Stimulated activated CD8-positive, alpha-beta memory T cell treated with anti-CD3 and anti-CD28 coated beads, Interleukin-7, amount 100 ng/mL, for 1 hour (primary cell): ENCODE measurements at places on chromosomes 5 and 9.
A peak's percentile ranks its signal among the peaks of the same experiment; 100 is the strongest.

GRCh38 chr5:141664733-141665461 is 13.7 kb upstream of the FCHSD1 start:
- peak; percentile 43 for DNase-seq

DNA sequence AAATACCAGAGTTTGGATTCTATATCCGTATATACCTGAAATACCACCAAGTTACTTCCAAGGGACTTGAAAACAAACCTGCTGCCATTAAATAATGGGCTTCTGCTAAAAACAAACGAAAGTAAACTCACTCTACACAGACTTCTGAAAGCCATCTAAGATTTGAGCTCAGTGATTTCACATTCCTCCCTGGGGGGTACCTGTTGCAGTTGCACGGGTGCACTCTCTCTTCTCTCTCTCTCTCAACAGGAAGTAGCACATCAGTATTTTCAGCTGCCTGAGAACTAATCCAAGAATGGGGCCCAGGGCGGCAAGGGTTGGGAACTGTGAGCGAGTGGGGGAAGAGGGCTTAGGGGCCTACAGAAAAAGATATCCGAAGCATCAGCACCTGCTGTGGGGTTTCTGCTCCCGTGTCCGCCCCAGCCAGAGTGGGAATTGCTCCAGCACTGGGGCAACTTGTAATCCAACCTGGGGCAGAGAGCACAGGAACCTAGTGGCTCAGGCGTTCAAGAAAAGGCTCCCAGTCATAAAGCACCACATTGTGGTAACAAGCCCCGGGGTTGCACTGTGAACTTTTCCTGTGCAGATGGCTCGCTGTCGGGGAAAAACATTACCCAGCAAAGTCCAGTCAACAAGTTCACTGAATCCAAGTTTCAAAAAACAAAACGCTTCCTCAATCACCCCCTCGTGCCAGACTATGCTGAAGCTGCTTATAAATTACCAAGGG is 99.8 kb downstream of the EFNA5 start:
- peak; percentile 1 for DNase-seq

GRCh38 chr9:137294681-137295237 is 7.3 kb downstream of the NRARP start:
- no peak for DNase-seq

GRCh38 chr9:136352682-136353081 is 10.9 kb downstream of the DNLZ start:
- DNase-seq, result no peak

DNA sequence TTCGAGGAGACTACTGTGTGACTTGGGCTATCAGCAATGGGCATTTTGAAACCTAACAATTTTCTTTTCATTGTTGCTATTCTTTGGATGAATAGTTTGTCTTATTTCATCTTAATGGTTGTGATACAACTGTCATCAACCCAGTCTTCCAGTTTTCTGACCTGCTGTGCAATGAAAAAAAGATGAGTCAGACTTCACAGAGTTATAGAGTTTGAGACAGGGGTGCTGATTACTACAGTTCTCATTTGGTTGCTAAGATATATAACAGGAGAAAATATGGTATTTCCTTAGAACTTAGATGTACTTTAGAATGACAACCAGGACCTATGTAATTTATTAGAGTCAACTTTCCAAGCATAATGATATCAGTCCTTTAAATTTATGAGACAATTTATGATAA is 564.4 kb upstream of the NUDT12 start:
- DNase-seq, result no peak

GRCh38 chr9:3674561-3674960 is 148.8 kb upstream of the RFX3 start:
- no peak for DNase-seq

GRCh38 chr5:50501491-50502228 is 60.6 kb upstream of the EMB start:
- no peak for DNase-seq

DNA sequence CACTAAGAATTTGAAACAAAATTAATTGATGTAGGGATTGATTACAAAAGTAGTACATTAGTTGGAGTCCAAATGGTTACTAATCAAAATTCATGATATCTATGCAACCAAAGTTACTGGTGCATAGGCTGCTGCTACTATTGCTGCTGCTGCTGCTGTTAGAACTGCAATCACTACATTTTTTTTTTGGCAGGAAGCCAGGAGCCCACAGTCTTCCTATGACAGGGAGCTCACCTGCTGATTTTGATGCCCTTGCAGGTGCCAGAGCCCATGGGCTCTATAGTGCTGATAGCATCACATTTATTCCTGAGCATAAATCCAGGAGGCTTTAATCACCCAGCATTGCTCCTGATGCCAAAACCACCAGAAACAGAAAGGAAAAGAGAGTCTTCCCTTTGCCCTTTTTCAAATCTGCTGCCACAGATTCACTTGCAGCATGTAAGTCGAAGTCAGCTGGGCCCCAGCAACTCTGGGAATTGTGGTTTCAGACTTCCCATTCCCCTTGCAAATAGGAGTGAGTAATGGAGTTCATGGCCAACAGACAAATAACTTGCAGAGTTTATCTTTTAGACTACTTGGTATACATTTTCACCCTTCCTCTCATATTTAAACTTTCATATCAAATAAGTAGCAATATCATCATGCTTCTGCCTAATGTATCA is 17.6 kb downstream of the SLCO6A1 start:
- no peak for DNase-seq

DNA sequence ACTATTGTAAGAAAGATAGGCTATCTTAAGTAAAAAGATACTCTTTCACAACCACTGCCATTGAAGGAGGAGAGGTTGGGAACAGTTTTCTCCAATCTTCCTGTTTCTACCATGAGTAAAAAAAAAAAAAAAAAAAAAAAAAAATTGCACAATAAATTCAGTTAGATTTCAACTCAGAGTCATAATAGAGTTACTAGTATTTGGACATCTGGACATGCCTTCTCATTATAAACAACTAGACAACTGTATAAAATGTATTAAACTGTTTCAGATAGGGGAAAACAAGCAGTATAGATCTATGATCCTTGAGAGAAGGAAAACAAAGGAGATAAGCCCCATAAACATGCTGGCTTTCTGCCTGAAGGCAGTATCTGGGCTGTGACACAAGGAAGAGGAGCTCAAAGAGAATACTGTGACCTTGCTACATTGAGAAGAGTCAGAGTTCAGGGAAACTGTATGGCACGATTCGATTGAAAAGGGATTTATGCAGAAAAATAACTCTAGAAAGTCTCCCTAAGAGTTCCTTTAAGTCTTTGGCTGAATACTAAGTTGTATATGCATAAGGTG is 249.2 kb upstream of the POU5F2 start:
- no peak for DNase-seq

DNA sequence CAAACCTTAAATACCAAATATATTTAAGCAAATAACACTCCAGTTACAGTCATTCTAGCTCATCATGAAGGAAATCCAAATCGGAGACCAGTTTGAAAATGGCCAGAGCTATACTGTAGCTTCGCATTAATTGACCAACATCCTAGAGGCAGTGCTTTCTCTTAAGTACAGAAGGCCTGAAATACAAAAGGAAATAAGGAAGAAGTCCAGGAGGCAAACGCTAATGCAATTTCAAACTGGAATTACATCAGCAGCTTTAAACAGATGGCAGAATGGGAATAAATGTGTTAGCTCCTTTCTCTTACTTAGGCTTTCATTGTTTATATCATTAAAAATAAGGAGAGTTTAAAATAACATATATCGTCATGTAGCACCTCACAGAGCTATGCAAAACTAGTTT is 197.0 kb downstream of the SEC61B start:
- DNase-seq, result no peak

DNA sequence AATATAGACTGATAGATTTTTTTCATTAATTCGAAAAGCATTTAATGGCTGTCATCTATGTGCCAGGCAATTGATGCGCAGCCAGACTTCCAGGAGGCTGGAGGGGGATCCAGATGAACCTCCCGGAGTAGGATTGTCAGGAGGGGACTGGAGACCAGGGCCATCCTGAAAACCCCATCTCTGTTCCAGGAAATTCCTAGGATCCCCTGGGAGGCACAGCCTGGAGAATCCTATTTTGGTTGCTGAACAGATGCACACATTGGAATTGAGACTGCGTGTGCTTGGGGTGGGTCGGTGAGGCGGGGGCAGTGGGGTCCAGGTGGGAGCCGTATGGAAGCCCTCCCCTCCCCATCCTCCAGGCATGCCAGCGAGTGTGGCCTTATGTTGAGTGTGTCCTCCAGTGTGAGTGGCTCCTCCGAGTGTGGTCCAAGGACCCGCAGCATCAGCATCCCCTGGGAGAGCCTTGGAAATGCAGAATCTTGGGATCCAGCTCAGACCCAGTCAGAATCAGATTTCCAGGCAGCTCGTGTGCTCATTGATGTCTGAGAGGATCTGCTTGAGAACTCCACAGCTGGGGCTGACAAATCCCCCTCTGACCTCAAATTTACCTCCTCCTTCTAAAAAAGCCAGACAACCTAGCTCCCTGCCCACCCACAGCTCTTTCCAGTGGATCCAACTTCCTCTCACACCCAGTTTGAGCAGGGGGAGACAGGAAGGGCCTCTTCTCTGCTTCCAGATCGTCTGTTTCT is 38.7 kb downstream of the ROPN1L start:
- no peak for DNase-seq

DNA sequence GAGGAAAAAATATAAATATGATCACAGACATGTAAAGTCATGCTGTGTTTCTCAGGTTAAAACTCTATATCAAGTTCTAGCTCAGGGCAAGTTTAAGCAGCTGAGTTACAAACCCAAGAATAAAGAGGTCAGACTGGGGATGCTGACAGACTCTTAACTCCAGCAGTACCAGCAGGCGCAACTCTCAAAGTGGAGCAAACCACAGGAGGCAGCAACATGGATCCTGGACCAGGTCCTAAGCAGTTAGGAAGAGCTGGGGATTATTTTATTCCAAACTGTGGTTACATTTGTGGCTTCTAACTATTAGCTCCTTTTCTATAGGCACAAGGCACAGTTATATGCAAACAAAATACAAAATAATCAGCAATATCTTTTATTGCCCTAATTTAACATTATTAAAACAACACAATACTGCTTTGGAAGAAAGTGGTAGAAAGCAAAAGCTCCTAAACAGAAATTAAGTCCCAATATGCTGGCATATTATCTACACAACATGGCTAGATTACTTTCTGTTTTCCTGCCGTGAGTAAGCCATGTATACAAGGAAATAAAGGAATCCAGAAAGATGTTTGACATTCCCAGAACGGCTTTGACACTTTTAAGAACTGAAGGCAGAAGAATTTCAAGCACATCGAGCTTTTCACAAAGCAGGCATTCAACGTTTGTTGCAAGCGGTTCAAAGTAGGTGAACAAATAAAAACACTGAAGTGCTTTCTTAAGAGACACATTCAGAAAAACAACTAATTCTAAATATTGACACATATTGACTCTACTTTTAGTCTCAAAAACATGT is 378.8 kb upstream of the ZNF608 start:
- DNase-seq, result no peak

GRCh38 chr5:169943026-169943425 is 37.3 kb downstream of the INSYN2B start:
- DNase-seq, result no peak

GRCh38 chr9:130689937-130690700 is 3.5 kb upstream of the EXOSC2 start:
- no peak for DNase-seq

GRCh38 chr9:133709015-133709611 is 29.0 kb downstream of the SARDH start:
- peak; percentile 34 for DNase-seq

GRCh38 chr5:65512170-65512937 is 30.6 kb upstream of the ADAMTS6 start:
- no peak for DNase-seq
